ENCODE measurements at places on chromosomes 12 and 14. TPM values are rescaled to one million over a fixed set of nuclear protein-coding genes. Genes with fewer than 3 reads are reported as not detected.

Gene PZP
- 0.95 TPM for total RNA-seq

Gene ARL6IP4
- total RNA-seq: 384 TPM

GRCh38 chr14:63478437-63478852 is 64.7 kb downstream of the PPP2R5E start:
- peaks cover 51% of the 10 kb centered on the region for H3K4me1 ChIP-seq
- no peak for DNase-seq
- H3K4me3 ChIP-seq: no peak overlapping the region
- H3K27me3 ChIP-seq: no peaks in the 10 kb centered on the region
- H3K36me3 ChIP-seq: no peaks in the 10 kb centered on the region
- no peak overlapping the region for H3K27ac ChIP-seq

- H3K27me3 ChIP-seq: no peaks in the 10 kb centered on the region
- DNase-seq: peak; percentile 10
- H3K27ac ChIP-seq: no peak overlapping the region
- no peak overlapping the region for H3K4me3 ChIP-seq
- H3K36me3 ChIP-seq: no peaks in the 10 kb centered on the region
Observed at GRCh38 chr12:131282292-131283080, 328.8 kb downstream of the ADGRD1 start.

- no peaks in the 10 kb centered on the region for H3K36me3 ChIP-seq
- H3K27ac ChIP-seq: no peak overlapping the region
- DNase-seq: no peak
- no peak overlapping the region for H3K4me3 ChIP-seq
- peaks cover 13% of the 10 kb centered on the region for H3K4me1 ChIP-seq
- H3K27me3 ChIP-seq: no peaks in the 10 kb centered on the region
Observed at GRCh38 chr12:119808441-119808840, 68.7 kb downstream of the CIT start.

Gene GNB3
- 1.7 TPM for total RNA-seq

Gene RNU6-8
- total RNA-seq: not detected

DNA sequence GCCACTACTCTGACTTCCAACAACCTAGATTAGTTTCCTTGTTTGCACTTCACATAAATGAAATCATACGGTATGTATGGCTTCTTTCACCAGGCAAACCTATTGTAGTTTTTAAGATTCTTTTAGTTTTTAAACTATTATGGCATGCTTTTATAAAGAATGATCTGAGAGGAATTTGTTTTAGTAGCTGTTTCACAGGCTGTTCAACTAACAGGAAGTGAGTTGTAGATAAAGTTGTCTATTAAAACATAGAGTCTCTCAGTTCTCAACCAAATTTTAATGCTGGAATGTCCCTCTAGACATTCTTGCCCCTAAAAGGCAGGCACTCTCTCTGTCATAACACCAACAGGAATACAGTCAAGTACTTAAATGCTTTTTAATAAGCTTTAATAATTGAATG is 102.7 kb upstream of the DACT1 start:
- H3K4me3 ChIP-seq: no peak overlapping the region
- no peak overlapping the region for H3K27ac ChIP-seq
- peaks cover 9% of the 10 kb centered on the region for H3K4me1 ChIP-seq
- no peaks in the 10 kb centered on the region for H3K36me3 ChIP-seq

- H3K4me3 ChIP-seq: no peak overlapping the region
- no peaks in the 10 kb centered on the region for H3K36me3 ChIP-seq
- DNase-seq: no peak
- peaks cover 27% of the 10 kb centered on the region for H3K4me1 ChIP-seq
- H3K27me3 ChIP-seq: no peaks in the 10 kb centered on the region
Observed at GRCh38 chr12:89951050-89951693, 242.5 kb upstream of the ATP2B1 start.

- H3K4me1 ChIP-seq: peaks cover 38% of the 10 kb centered on the region
- peak overlapping the region; percentile 23 for H3K27ac ChIP-seq
- H3K27me3 ChIP-seq: no peaks in the 10 kb centered on the region
- no peak overlapping the region for H3K4me3 ChIP-seq
- no peaks in the 10 kb centered on the region for H3K36me3 ChIP-seq
Observed at GRCh38 chr14:71001742-71002141, 94.5 kb downstream of the PCNX1 start.

- H3K4me1 ChIP-seq: no peaks in the 10 kb centered on the region
- no peak for DNase-seq
- H3K27ac ChIP-seq: no peak overlapping the region
Observed at GRCh38 chr12:114444422-114445279, 38.7 kb upstream of the TBX5 start.

- no peak for DNase-seq
- H3K27me3 ChIP-seq: no peaks in the 10 kb centered on the region
- no peak overlapping the region for H3K27ac ChIP-seq
- H3K4me1 ChIP-seq: no peaks in the 10 kb centered on the region
- H3K4me3 ChIP-seq: no peak overlapping the region
- H3K36me3 ChIP-seq: no peaks in the 10 kb centered on the region
Observed at GRCh38 chr14:24971255-24971654, 78.7 kb downstream of the STXBP6 start.

DNA sequence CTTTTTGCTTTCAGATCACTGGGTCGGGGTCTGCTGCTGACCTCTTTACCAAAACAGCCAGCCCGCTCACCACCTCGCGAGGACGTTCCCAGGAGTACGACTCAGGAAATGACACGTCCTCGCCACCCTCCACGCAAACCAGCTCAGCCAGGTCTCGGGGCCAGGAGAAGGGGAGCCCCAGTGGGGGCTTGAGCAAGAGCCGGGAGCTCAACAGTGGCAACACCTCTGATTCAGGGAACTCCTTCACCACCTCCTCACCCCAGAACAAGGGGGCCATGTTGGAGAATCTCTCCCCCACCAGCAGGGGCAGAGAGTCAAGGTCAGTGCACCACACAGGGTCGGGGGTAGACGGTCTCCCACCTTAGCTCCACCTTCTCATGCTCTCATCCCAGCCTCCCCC is 33.4 kb upstream of the HSPB8 start:
- H3K4me3 ChIP-seq: no peak overlapping the region
- no peaks in the 10 kb centered on the region for H3K27me3 ChIP-seq
- no peak for DNase-seq
- no peaks in the 10 kb centered on the region for H3K36me3 ChIP-seq

DNA sequence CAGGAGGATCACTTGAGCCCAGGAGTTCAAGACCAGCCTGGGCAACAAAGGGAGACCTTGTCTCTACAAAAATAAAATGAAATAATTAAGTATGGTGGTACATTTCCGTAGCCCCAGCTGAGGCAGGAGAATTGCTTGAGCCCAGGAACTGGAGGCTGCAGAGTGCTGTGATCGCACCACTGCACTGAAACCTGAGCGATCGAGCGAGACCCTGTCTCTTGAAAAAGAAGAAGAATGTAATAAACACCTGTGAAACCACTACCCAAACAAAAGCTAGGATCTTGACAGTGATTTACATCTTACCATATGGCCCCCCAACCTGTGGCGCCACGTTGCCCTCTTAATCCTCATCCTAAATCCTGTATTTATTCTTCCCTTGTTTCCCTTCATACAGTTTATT is 5.7 kb upstream of the DTX1 start:
- H3K4me3 ChIP-seq: no peak overlapping the region
- H3K4me1 ChIP-seq: no peaks in the 10 kb centered on the region
- no peak for DNase-seq
- H3K27me3 ChIP-seq: no peaks in the 10 kb centered on the region

Gene KLRC2
- not detected for total RNA-seq

Gene SOAT2
- total RNA-seq: not detected

- H3K4me3 ChIP-seq: no peak overlapping the region
- no peak overlapping the region for H3K27ac ChIP-seq
- DNase-seq: peak; percentile 33
- no peaks in the 10 kb centered on the region for H3K36me3 ChIP-seq
- peaks cover 9% of the 10 kb centered on the region for H3K4me1 ChIP-seq
- no peaks in the 10 kb centered on the region for H3K27me3 ChIP-seq
Observed at GRCh38 chr12:69052613-69053408, 119.8 kb upstream of the CPM start.

Gene FKBP3
- 53.7 TPM for total RNA-seq

Gene RGS6
- 0.53 TPM for total RNA-seq

GRCh38 chr12:12663644-12664294 is 32.2 kb downstream of the GPR19 start:
- no peak overlapping the region for H3K4me3 ChIP-seq
- peaks cover 20% of the 10 kb centered on the region for H3K4me1 ChIP-seq
- DNase-seq: no peak

DNA sequence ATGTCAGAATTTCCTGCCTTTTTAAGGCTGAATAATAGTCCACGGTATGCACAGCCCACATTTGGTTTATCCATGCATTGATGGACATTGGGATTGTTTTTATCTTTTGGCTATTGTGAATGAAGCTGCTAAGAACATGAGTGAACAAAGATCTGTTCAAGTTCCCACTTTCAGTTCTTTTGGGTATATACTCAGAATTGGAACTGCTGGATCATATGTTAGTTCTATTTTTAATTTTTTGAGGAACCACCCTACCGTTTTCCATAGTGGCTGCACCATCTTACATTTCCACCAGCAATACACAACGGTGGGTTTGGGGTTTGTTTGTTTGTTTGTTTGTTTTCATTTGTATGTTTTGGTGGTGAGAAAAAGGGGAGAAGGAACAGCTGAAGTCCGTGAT is 6.4 kb downstream of the GPR68 start:
- no peaks in the 10 kb centered on the region for H3K27me3 ChIP-seq
- no peak overlapping the region for H3K4me3 ChIP-seq
- no peaks in the 10 kb centered on the region for H3K36me3 ChIP-seq
- H3K4me1 ChIP-seq: no peaks in the 10 kb centered on the region

DNA sequence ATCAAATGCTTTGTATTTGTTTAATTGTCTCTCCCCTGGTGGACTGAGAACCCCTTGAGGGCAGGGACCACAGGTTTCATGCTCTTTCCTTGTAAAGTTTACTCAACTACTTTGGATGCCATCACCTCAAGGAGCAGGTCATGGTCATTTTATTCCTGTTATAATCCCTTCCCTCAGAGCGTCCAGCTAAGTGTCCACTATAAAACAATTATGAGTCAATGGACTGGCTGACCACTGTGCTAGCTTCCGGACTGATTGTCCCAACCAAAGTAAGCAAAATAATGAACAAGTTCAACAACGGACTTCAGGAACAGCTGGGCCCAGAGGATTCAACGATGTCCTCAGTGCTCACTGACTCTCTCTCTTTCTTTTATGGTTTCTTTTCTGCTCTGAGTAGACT is 18.2 kb downstream of the AK7 start:
- no peaks in the 10 kb centered on the region for H3K36me3 ChIP-seq
- peak overlapping the region; percentile 77 for H3K27ac ChIP-seq
- no peak overlapping the region for H3K4me3 ChIP-seq
- H3K4me1 ChIP-seq: peaks cover 8% of the 10 kb centered on the region
